ENCODE measurements at places on chromosomes 7 and 10.
A peak's percentile ranks its signal among the peaks of the same experiment; 100 is the strongest.

DNA sequence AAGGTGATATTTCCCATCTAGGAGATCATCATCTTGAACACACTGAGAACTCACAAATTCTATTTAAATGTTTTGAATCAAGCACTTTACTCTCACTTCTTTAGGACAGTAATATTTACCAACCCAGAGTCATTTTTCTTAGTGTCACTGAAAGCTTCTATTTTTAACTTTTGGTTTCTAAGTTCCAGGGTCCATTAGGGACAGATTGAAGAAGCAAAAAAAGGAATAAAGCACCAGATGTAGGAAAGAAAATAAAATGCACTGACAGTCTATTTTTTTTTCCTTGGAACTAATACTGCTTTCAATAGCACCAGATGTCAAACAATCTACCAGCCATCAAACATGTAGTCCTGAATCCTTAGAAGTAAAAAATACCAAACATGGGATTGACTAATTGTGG is 526.7 kb upstream of the LRRN3 start:
- DNase-seq = no peak

DNA sequence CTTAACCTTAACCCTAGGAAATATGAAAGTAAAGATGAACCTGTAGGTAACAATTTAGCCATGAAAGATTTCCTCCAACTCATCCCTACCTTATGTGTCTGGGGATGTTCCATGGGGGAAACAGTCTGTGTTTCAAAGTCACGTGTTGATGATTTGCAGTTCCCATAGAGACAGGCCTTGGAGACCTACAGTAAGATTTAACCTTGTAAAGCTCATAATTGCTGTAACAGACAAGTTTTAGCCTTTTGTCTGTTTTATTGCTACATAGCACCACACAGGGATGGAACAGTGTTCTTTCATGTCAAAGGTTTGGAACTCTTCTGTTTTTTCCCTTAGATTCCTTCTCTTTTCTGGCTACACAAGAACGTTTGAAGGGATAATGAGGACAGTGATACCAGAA is 35.2 kb upstream of the ITGA8 start:
- DNase-seq = no peak

DNA sequence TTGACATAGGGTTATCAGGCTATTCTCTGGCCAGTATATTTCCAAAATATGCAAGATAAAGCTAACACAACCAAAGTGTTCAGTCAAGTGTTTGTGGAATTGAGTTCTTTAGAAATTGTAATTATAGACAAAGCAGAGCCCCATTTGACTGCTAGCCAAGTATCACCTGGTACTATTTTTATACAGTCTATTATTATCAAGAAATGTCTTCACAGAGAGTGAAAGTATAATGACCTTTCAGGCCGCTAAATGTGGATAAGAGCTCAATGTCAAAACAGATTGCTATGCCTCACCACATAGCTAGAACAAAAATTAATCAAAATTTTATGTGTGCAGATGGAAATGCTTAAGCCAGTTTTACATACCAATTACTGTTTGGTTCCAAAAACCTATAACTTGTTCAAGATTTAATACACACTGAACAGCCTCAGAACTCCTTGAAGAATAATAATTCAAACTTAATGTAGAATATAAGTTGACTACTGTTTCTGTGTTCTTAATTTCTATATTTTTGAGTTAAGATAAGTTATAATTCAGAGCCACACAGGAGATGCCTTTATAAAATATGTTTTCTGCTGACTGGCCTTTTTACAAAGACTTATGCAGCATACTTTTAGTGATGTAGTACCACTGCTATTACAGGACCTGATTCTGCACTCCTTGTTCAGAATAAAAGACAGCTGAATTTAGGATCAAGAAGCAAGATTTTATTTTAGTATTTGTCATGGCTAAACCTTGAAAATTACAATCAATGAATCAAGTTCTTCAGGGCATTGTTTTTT is 31.0 kb downstream of the PRPS1L1 start:
- no peak for DNase-seq

DNA sequence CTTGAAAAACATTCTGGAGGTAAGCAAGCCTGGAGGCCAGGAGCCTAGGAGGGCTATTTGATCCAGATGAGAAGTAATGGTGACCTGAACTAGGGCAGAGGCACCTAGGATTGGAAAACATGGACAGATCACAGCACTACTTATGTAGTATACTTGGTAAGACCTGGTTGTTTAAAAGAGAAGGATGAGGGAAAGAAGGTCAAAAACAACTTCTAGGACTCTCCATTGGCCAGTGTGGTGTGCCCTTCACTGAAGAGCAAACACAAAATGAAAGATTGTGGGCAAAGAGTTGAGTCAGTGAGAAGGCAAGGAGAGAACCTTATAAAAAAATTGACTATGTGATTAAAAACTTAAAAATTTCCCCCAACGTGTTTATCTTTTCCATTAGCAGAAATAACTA is 14.3 kb downstream of the ANKRD1 start:
- no peak for DNase-seq

DNA sequence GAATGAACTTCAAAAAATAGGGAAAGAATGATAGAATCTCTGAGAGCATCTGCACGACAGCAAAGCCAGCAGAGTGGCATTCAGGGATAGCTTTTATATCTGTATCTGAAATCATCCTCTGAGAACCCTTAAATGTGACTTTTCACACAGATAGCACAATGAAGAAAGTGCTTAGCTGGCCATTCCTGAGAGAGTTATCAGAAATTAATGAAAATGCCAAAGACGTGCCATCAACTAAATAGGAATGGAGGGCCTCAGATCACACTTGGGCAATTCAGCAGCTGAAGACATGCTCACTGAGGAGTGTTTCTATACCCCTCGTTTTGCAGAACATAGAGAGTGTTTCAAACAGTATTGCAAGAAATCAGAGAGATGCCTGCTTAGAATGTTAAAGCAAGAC is 51.6 kb downstream of the AKR1B1 start:
- DNase-seq = no peak

GRCh38 chr7:156021471-156021870 is 209.2 kb upstream of the SHH start:
- no peak for DNase-seq

DNA sequence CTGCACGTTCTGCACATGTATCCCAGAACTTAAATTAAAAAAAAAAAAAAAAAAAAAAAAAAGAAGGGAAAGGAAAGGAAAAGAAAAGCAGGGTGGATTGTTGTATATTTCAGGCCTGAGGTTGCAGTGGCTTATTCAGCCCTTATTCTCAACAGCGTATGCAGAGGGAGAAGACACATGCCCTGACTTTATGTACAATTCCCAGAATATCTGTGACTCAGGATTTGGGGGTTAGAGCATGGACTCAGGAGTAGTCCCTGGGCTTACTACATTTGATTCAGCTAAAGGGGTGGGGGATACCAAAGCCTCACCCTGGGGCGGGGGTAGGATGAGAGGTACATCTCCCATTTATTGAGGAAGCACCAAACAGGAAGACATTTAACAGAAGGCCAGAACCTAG is 137.4 kb downstream of the MYOF start:
- DNase-seq = no peak

DNA sequence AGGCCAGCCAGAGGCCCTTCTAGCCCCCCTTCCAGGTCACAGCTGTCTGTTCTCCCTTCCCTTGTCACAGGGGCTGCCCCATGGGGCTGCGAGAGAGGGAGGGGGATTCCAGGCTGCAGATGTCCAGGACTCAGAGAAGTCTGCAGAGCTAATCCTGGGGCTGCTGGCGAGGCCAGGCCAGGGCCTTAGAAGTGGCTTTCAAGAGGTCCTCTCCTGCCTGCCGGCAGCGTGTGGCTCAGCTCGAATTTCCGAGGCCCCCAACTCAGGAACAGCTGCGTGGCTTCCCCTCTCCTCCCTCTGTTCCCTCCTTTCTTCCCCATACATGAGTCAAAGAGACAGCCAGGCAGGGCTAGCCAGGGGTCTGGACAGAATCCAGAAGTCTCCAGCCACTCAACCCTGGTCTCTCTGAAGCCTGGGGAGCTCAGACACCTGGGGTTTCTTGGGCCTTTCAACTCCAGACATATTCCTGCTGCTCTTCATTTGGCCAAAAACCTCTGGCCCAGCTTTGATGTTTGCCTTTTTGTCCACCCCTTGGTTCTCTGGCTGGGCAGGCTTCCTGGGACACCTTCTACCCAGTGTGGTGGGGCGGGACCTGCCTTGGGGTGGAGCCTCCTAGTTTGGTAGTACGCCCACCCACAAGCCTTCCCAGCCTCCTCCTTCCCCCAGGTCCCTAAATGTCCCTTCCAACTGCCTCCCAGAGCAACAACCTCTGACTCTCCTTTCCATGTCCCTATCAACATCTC is 21.8 kb upstream of the EIF5AL1 start:
- DNase-seq = peak; percentile 80

GRCh38 chr10:28317760-28318159 is 14.9 kb upstream of the MPP7 start:
- no peak for DNase-seq

DNA sequence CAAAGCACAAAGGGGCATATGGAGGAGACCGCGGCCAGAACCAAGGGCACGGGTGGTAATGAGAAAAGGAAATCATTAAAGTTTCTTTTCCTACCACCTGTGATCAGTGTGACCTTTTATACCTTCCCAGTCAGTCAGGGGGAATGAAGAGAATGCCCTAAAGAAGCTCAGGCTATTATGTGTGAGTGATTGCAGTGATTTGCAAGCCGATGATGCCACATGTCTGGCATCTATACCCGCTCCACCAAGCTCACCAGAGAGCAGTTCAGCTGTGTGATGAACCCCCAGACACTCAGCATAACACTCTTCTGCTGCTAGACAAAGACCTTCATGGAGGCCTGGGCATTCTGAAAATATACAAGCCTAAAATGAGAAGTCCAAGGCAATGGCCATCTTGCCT is 106.2 kb upstream of the AGK start:
- no peak for DNase-seq

GRCh38 chr10:558891-559766 is 130.3 kb downstream of the DIP2C start:
- DNase-seq = no peak

- no peak for DNase-seq
Measured at GRCh38 chr7:17948526-17949238, 8.4 kb upstream of the SNX13 start.

GRCh38 chr7:3754493-3755341 is 453.7 kb downstream of the SDK1 start:
- DNase-seq = peak; percentile 66

DNA sequence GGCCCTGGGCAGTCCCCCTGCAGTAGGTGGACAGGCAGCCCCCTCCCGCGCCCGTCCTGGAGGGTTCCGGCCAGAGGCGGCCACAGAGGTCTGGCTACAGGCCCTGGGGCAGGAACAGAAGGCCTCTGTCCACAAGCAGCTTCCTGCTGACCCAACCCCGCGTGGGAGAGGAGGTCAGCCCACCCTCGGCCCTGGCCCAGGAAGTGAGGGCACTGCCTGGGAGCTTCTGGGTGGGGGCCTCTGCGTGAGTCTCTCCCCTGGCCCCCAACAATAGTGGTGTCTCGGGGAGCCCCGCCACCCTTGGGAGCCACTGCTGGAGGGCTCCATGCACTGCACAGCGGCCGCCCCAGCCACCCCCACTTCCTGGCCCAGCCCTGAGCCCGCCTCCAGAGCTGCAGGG is 4.7 kb downstream of the MICALL2 start:
- DNase-seq = peak; percentile 70

- peak; percentile 72 for DNase-seq
Measured at GRCh38 chr7:26061678-26062603, 90.1 kb upstream of the NFE2L3 start.

DNA sequence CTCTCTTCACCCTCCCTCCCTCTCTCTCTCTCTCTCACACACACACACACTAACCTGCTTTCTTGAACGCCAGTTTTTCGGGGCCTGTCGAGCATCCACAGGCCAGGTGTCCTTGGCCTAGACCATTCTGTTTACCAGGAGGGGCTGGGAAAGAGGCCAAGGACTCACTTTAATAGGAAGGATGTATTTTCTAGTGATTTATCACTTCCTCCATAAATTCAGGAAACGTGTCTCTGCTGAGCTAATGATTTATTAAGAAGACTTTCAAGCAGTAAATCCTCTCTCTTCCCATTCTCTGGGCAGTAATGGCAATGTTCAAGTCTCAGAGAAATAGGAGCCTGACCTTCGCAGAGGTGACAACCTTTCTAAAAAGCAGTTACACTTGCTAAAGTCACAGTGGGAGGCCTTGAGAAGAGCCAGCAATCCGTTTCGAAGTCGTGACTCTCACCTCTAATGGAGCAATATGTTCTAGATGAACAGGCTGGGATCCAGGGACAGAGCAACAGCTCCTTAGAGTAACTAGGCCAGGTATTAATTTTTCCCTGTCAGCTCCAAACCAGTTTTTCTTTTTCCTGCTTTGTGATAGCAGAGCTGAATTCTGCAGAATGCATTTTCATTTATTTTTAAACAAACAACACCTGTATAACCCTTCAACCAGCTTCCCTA is 1357.5 kb upstream of the SORCS1 start:
- no peak for DNase-seq

DNA sequence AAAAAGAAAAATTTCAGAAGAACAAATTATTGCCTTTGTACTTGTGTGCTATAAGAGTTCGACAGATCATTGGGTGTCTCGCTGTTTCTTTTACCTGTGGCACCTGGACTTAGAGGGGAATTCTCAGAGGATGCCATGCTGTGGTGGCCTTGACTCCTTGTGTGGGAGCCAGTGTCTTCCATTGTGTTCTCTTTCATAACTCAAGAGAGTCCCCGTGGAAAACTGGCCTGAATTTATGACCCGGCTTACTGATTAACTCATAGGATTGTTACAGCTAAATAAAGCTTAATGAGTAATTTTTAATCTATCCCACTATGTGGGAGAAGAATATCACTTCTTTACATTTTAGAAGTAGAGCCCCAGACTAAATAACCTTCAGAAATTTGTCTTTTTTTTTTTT is 54.5 kb downstream of the UBE3C start:
- DNase-seq = no peak

DNA sequence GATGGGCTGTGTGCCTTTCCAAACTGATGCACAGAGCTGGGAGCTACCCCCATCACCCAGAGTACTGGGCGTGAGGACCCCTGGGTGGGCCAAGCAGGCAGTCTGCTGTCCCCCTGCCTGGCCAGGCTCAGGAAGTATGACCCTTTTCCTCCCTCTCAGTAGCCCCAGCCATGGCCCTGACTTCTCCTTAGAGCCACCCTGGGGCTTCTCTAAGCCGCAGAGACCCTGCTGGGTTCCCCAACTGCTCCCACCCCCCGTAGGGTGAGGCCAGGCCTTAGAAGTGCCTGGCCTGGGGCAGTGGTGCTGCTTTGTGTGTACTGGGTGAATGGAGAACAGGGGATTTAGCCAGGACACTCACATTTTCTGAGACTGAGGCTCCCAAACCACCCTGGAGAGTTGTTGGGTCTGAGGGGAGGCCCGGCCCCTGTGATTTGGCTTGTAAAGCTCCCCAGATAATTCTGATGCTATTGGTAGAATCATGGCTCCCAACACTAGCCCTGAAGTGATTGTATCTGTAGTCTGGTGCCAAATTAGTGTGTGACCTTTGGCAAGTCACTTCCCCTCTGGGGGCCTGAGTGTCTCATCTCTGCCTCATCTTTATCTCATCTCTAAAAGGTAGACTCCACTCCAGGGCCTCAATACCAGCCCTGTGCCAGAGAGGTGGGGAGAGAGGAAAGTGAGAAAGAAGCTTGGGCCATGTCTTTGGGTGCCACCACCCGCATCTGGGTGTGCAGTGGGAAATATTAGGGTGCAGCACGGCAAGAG is 99.7 kb upstream of the PPIF start:
- no peak for DNase-seq
